ENCODE measurements at places on chromosomes 13 and 19.

GRCh38 chr13:80237646-80238045 is 103.3 kb downstream of the SPRY2 start:
- DNase-seq = no peak

- no peak for DNase-seq
Measured at GRCh38 chr13:102466610-102467190, 64.9 kb upstream of the FGF14 start.

DNA sequence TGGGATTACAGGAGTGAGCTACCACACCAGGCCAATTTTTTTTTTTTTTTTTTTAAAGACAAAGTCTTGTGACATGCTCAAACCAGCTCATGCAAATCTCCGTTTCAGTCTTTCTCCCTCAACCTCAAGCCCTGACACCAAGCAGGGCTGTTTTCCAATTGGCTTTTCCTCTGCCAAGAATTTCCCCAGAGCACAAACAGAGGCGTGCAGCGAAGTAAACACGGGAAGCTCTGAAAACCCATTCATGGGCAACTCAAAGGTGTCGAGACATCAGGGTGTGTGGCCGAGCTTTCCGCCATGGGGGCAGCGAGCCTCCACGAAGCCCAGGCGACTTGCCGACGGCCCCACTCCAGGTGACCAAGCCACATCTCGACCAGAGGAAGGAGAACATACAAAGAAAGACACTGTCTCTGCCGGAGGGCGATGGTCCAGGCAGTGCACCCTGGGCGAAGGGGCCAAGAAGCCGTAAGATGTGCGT is 70.0 kb downstream of the INSR start:
- no peak for DNase-seq

DNA sequence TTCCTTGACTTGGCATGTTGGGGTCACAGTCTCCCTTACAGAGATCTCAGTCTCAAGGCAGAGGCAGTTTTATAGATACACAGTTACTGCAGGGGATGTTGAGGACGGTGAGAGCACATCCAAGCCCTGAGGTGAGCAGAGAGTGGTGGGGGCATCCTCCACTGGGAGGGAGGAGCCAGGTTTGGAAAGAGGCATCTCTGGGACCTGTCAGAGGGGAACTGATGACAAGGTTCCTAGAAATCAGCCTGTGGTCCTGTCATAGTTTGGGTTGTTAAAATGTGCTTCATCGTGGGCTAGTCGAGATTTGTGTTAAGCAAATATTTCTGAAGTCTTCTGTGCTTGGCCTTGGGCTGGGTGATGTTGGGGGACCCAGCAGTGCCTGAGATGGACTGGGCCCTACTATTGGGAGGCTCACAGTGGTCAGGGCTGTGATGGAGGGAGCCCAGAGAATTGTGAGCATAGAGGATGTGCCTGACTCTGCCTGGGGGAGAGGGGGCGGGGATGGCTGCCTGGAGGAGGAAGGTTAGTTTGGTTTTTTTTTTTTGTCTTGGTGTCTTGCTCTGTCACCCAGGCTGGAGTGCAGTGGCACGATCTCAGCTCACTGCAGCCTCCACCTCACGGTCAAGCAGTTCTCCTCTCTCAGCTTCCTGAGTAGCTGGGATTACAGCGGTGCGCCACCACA is 3.9 kb downstream of the SUPT5H start:
- DNase-seq = no peak

GRCh38 chr13:99757756-99758459 is 213.7 kb downstream of the ZIC5 start:
- DNase-seq = no peak

Data from GOT3 (cell line).